Kidney capillary endothelial cell (primary cell): ENCODE measurements at places on chromosomes 16 and 17.

GRCh38 chr17:28161311-28161710, 118.8 kb downstream of the NLK start:
- DNase-seq: no peak

- no peak for DNase-seq
Measured at GRCh38 chr16:88790312-88791211, 5.5 kb upstream of the PIEZO1 start.

DNA sequence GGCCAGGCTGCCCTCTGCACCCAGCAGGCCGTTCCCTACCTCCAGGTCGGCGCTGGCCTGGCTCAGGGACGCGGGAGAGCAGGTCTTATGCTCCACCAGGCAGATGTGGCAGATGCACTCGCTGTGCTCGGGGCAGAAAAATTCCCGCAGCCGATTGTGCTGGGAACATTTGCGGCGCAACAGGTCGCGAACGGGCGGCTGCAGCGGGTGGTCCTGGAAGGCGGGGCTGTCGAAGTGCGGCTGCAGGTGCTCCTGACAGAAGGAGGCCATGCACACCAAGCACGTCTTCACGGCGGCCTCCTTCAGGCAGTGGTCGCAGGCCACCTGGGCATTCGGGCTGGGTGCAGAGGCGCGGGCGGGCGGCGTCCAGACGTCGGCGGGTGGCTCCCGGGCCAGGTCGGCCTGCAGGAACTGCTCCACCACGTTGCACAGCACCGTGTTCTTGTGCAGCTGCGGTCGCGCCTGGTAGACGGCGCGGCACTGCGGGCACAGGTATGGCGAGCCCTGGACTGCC, 439 bp downstream of the TRIM25 start:
- DNase-seq: no peak

GRCh38 chr17:52207796-52208195, 49.3 kb upstream of the CA10 start:
- DNase-seq: no peak

- DNase-seq: peak; percentile 98
Measured at GRCh38 chr17:6752068-6752909, 3.6 kb upstream of the XAF1 start.

DNA sequence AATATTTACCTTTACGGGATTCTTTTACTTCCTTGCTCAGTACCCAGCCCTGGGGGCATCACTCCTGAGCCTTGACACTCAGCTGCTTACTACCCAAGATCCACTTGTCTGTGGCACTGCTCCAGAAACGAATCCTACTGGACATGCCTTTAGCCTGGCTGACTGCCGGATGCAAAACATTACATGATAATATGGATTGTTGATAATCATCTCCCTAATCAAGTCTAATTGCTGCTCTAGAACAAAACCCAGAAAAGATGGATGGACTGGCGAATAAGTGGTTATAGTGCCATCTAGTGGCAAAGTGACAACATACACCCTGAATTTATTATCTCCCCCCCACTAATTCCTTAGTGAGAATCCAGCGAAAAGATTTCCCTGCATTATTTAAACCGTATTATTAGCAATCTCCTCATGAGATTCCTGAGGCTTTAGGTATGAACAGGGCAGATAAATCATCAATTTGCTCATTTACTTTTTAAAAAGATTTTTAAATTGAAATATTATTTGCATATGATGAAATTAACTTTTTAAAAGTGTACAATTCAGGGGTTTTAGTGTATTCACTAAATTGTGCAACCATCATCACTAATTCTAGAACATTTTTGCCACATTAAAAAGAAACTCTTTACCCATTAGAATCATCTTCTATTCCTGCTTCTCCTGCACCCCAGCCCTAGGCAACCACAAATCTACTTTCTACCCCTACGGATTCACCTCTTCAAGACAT, 61.6 kb downstream of the RGS9 start:
- DNase-seq: peak; percentile 84

DNA sequence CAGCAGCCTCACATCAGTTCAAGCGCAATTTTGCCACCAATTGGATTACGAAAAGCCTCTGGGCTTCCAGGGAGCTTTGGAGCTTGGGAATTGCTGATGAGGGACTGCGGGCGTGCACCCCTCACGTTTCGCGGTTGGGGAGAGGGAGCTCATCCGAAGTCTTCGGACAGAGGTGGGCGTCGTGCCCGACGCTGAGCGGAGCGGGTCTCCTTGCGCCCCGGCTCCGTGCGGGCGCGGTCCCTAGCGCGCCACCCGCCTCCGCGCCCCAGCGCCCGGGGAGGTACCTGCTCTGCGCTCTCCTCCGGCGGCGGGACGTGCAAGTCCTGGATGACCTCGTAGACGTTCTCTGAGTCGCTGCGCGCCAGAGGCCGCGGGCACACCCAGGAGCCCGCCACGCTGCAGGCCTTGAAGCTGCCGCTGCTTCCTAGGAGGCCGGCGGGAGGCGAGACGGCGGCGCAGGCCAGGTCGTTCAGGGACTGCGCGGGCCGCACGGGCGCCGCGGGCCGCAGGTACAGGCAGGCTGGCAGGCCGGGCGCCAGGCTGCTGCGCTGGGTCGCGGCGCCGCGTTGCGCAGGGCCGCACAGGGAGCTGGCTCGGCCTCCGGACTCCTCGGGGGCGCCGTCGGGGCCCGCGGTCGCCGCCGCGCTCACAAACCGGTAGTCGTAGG, 3.2 kb downstream of the ARHGAP27 start:
- no peak for DNase-seq
